ENCODE measurements at places on chromosomes 3 and 15. TPM values are rescaled to one million over a fixed set of nuclear protein-coding genes. Genes with fewer than 3 reads are reported as not detected.

GRCh38 chr3:158790901-158791589 is 10.8 kb upstream of the MFSD1 start:
- H3K36me3 ChIP-seq = no peaks in the 10 kb centered on the region
- H3K4me3 ChIP-seq = peak overlapping the region; percentile 3
- peaks cover 22% of the 10 kb centered on the region for H3K4me1 ChIP-seq
- DNase-seq = peak; percentile 74
- H3K27ac ChIP-seq = peak overlapping the region; percentile 22

DNA sequence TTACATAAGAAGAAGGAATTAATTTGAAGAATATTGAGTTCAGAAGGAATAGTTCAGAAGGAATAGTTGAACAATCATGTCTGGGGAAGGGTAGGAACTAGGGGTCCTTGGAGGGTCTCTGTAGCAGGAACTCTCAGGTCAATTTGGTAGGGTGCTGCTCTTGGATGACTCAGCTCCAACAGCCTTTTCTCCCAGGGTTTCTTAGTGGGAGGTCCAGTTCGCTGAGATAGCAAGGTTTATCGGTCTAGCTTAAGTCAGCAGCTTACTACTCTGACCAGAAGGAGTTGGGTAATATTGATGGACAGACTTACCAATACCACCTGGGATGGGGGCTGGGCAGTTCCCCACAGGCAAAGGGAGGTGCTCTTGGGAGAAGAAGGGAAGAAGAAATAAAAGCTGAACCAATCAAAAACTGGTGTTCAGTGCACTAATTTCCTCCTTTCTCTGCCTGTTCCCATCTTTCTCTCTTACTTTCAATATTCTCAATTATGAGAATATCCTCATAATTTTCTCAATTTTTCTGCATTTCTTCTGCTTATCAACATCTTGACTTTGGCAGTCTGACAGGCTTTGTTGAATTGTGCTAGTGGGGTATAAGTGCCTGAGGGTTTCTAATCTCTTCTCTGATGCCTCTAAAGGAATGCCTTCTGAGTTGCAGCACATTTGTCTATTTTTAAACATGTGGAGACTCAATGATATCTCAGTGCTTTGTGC is 14.4 kb upstream of the MITF start:
- no peak overlapping the region for H3K4me3 ChIP-seq
- DNase-seq = peak; percentile 26
- no peak overlapping the region for H3K27ac ChIP-seq
- H3K36me3 ChIP-seq = no peaks in the 10 kb centered on the region
- peaks cover 11% of the 10 kb centered on the region for H3K27me3 ChIP-seq

DNA sequence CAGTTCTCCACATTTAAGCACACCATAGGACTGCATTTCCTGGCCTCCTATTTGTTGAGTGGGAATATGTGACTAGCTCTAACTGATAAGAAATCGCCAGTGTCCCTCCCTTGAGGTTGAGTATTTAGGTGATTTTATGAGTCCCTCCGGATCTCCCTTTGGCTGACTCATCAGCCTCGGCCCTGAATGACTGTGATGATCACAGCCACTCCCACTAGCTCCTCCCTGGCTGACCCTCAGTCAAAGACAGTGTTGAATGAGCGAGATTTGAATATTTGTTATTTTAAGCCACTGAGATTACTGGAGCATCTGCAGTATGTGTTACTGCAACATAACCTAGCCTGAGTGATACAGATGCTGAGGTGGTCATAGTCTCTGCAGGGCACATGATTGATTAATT is 515.3 kb downstream of the EPHB1 start:
- DNase-seq = no peak
- H3K4me1 ChIP-seq = no peaks in the 10 kb centered on the region
- H3K27ac ChIP-seq = no peak overlapping the region
- no peaks in the 10 kb centered on the region for H3K36me3 ChIP-seq
- H3K4me3 ChIP-seq = no peak overlapping the region

Gene EIF4E3
- total RNA-seq = 3.5 TPM

Data from astrocyte (in vitro differentiated cells and primary cell).